ENCODE measurements at places on chromosomes 5 and 9.

DNA sequence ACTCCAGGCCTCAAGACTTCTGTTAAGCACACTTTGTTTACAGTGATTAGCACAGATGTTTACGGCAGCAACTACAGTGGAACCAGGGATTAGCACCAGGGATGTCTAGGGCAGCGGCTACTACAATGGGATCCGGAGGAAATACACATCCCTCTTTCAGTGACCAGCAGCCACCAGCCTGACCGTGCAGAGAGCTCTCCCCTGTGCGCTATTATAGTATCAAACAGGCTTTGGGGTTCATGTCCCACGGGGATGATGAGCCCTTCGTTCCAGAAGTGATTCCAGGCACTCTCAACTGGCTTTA is 21.5 kb downstream of the GFPT2 start:
- DNase-seq = no peak

DNA sequence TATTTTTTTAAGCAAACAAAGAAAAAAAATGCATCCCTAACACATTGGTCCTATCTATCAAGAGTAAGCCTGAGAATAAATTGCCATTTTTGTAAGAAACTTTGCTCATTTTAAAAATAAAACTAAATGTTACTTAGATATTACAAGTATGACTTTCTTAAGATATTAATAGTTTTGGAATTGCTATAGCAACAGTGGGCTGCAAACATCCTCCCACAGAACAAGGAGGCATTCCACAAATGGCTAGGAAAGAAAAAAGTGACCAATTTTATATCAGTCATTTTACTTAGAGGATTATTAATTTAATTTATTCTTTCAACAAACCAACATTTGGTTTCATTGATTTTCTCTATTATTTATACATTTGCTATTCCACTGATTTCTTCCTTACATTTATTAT is 63.7 kb downstream of the LURAP1L start:
- no peak for DNase-seq

- DNase-seq = no peak
Observed at GRCh38 chr5:1399737-1400136, 45.5 kb downstream of the SLC6A3 start.

DNA sequence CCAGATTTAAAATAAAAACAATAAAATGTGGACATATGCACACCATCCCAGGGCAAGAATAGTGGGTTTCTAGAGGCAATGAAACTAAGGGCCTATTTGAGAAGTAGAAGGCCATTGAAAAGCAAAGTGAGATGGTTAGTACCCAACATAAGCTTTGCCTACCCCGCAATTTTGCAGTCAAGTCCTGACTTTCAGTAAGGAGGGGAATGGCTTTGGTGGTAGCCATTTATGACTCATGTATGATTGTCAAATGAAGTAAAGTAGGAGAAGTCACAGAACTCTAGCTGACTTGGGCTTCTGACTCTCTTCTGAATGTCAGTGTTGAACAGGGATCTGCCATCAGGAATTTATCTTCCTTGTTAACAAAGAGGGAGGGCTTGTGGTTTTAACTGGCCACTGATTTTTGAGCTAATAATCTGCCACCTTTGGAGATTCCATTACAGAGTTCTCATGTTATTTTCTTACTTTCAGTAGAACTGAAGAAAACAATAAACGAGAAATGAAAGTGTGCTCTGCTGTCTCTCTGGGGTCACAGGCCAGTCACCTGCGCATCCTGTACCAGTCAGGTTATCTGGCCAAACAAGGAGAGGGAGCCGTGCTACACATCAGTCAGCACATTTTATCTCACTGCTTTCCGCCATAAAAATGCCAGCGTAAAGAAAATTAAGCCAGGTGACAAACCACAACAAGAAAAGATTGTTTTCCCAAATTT is 14.3 kb upstream of the SNCAIP start:
- DNase-seq = no peak

GRCh38 chr9:123868002-123868401 is 61.9 kb downstream of the DENND1A start:
- no peak for DNase-seq

DNA sequence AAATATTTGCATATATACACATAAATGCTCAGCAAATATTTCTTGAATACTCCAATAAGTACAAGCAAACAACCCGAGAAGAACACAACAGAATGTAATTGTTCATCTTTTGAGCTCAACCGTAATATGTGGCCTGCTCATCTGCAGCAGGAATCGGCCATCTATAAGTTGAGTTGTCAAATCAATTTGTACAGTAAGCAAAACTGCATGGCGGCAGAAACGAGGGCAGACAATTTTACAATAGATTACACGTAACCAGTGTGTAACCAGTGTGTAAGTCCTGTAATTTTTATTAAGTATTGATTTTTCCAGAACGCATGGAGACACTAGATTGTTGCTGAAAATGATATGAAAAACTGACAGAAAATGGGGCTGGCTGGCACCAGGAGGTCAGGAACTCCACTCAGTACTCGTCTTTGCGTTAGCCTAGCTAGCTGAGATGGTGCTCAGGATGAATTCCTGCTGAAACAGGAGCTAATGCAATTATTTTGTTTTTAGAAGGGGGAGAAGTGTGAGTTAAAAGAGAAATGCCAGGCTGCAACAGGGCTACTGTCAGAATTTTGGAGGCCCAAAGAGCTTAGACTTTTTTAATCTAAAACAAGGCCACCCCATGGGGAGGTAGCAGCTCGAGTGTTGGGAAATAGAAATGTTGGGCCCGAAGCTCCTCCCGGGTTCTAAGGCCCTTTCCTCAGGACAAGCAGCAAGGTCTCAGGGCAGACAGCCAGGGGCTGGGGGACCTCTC is 682 bp downstream of the DHX29 start:
- DNase-seq = no peak

GRCh38 chr9:136726118-136726517 is 13.7 kb downstream of the DIPK1B start:
- no peak for DNase-seq

- DNase-seq = no peak
Observed at GRCh38 chr5:35488791-35489190, 128.9 kb upstream of the SPEF2 start.

DNA sequence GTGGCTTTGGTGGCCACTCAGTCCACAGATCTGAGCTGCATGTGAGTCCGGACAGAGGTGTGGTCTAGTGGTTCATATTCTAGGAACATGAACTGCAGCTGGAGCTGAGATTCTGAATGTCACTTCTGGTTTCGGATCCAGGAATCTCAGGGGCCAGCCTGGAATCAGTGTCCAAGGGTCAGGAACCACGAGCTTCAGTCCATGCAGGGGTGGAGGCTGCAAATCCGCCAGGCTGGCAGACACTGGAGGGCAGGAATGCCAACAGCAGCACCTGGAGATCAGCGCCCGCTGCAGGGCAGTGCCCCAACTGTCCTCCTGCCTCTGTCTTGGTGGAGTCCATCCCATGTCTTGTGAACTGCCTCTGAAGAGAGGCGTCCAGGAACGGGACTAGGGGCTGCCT is 73.5 kb downstream of the CACNA1B start:
- DNase-seq = no peak

- DNase-seq = no peak
Observed at GRCh38 chr5:137681191-137681590, 54.7 kb downstream of the KLHL3 start.

- DNase-seq = no peak
Observed at GRCh38 chr5:84378961-84379360, 5.7 kb downstream of the EDIL3 start.

DNA sequence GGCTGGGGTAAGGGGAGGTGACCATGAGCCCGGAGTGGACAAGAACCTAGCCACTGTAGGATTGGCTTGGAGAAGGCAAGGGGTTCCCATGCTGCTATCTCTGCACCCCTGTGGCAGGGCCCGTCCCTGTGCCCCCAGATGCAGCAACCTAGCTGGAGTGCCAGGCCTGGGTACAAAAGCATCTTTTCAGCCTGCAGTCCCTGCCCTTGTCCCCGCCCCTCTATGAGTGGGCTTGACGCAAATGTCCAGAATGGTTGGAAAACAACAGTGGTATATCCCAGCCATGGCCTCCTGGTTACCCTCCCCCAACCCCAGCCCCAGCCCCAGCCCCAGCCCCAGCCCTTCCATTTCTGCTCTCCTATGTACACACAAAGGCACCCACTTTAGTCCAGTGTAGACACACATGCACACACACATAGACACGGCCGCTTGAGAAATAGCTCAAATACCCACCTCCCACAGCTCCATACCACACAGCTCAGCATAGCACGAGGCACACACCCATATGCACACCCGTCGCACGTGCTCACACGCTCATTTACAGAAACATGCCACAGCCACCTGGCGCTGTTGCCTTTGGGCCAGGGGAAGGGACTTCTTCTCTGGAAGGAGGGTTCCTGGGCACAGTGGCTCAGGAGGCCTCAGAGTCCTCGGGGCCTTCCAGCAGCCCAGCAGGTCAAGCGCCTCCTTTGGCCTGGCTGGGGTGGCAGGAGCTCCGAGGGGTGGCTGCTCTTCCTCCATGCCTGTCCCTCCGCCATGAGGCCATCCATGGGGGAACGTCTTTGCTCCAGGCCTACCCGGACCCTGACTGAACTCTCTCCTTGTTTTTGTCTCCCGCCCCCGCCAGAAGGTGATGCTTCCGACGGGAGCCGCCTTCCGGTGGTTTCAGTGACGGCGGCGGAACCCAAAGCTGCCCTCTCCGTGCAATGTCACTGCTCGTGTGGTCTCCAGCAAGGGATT is 34.1 kb downstream of the CXXC5 start:
- no peak for DNase-seq

- DNase-seq = peak; percentile 24
Observed at GRCh38 chr9:121278477-121279261, 10.7 kb downstream of the GSN start.

- DNase-seq = peak; percentile 39
Observed at GRCh38 chr9:114339130-114339908, 9.7 kb downstream of the ORM2 start.

DNA sequence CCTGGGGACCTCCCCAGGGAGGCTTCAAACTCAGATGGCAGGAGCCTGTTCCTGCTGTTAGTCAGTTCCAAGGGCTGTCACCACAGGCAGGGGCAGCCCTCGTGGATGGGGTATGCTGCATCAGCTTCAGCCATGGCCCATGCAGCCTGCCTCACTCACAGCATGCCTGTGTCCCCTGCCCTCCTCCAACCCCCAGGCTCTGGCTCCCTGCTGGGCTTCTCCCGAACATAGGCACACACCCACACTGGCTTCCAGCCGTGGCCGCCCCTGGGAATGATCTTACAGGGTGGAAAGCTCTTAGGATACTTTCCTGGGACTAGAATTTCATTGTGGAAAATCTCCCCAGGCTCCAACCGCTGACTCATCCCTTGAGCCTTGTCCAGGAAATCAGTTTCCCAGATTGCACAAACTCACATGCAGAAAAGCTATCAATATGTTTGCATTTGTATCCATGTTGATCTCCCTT is 163.8 kb downstream of the SEC61B start:
- no peak for DNase-seq

GRCh38 chr9:115717711-115718173 is 435.8 kb upstream of the PAPPA start:
- no peak for DNase-seq

DNA sequence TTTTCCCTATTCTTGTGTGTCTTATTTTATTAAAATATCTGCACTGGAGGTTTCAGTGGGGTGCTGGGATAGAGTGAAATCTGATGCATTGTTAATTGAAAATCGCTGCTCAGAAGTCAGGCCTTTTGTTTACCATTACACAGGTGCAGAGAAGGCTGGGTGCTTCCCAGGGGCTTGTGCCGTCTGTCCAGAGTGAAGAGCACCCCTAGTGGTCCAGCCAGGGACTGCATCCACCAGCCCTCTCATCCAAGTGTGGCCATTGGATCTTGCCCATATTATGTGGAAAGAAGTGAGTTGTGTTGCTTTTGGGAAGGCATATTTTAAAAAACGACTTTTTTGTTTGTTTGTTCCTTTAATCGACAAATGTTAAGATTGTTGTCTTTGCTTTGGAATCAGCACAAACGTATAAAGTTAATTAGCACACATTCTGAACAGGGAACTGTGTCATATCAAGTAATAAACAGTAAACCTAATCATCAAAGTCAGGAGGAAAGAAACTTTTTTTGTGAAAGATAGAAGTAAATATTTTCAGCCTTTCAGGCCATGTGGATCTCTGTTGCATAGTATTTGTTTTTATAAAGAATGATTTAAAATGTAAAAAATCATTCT is 315.6 kb downstream of the MTRR start:
- DNase-seq = peak; percentile 8

DNA sequence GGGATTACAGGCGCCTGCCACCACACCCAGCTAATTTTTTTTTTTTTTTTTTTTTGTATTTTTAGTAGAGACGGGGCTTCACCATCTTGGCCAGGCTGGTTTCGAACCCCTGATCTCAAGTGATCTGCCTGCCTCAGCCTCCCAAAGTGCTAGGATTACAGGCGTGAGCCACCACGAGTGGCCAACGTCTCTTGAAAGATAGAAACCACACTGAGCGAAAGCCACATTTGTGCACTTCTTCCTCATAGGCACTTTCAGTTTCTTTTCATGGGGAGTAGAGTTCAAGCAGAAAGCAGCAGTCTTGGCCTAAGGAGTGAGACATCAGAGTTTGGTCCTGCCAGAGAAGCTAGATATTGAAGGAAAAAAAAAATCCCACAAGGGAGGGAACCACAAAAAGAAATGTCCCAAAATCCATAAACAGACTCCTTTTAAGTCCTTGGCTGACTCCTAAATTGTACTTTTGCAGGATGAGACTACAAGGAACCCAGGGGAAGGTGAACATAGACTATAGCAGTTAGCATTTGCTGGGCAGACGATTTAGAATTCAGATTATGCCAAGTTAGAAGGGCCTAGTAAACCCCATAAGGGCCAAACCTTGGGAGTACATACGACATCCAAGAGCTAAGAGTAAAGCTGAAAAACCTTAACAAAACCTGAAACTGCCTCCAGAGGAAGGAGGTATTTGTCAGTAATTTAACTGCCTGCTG is 43.9 kb upstream of the GLIPR2 start:
- DNase-seq = peak; percentile 29

DNA sequence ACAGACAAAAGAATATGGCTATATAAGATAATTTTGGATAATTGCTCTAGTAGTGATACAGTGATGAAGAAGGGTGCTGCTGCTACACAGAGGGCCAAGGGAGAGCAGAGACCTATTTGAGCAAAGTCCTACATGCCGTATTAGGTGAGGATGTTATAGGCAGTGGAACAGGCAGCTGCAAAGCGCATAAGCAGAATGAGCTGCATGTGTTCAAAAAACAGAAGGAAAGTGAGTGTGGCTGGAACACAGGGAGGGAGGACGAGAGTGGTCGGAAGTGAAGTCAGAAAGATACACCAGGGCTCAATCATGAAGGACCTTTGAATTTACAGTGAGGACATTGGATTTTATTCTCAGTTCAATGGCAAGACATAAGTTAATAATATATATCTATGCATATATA is 35.4 kb downstream of the ITGA2 start:
- no peak for DNase-seq

GRCh38 chr5:73327908-73328455 is 120.6 kb downstream of the FOXD1 start:
- DNase-seq = no peak

- DNase-seq = no peak
Observed at GRCh38 chr5:7976411-7977190, 107.7 kb downstream of the MTRR start.

DNA sequence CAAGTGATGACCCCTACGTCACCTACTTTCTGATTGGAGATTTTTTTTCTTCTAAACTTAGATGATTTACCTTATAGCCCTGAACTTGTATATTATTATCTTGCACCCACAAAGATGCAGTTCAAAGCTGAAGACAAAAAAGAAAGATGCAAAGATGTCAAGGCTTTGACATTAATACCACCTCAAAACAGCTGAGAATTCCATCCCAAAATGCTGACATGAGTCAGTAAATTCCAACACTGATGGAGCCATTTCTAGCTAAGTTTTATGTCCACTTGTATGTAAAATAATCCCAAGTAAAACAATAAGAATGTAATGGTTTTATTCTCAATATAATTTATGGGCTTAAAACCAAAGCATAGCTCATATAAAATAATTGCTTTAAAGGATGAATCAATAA is 91.5 kb upstream of the CDH9 start:
- no peak for DNase-seq

GRCh38 chr5:133730346-133730745 is 118.0 kb upstream of the FSTL4 start:
- DNase-seq = no peak
